ENCODE measurements at places on chromosomes 16 and 17.
A peak's percentile ranks its signal among the peaks of the same experiment; 100 is the strongest.

GRCh38 chr16:80231121-80231520 lies 309.7 kb upstream of the DYNLRB2 start:
- no peak for DNase-seq

DNA sequence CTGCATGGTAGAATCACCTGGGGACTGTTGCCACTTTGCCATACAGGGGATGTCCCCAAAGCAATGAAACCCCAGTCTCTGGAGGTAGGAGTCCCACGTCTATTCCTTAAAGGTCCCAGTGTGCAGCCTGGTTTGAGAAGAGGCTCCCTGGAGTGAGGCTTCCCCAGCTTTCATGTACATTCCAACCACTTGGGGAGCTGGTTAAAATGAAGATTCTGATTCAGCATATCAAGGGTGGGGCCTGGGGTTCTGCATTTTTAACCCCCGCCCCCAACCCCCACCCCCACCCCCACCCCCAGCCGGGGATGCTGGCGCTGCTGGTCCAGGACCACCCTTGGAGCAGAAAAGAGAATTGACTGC lies 241.2 kb downstream of the FOXL1 start:
- DNase-seq = no peak

GRCh38 chr16:69937465-69937951 lies 13.6 kb upstream of the CLEC18A start:
- no peak for DNase-seq

DNA sequence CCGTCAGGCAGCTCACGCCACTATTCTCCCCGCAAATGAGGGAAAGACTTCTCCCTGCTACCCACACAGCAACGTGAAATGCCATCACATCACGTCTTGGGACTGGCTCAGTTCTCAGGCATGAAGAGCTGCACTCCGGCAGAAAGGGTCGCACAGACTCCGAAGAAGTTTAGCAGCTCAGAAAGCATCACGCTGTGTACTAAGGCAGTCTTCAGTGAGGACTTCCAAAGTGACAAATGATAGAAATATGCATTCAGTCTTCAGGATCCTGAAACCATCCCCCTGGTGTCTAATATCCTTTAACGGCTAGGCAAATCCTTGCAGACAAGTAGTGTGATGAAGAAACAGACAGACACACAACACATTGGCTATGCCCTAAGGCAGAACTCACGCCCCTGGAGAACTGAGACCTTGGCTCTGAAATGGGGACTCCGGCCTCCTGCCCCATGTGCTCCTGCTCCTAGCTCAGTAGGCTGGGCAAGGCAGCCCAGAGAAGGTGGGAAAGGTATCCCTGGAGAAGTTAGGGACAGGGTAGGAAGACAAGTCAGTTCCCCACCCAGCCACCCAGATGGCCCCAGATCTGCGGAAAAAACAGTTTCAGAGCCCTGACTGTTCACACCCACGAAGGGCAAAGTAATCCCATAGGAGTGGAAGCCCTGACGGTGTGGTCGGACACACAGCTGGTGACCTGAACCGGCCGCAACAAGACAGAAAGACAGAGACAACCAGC lies 1.6 kb downstream of the XYLT1 start:
- DNase-seq = no peak

GRCh38 chr16:17258848-17259713 lies 211.7 kb downstream of the XYLT1 start:
- no peak for DNase-seq

DNA sequence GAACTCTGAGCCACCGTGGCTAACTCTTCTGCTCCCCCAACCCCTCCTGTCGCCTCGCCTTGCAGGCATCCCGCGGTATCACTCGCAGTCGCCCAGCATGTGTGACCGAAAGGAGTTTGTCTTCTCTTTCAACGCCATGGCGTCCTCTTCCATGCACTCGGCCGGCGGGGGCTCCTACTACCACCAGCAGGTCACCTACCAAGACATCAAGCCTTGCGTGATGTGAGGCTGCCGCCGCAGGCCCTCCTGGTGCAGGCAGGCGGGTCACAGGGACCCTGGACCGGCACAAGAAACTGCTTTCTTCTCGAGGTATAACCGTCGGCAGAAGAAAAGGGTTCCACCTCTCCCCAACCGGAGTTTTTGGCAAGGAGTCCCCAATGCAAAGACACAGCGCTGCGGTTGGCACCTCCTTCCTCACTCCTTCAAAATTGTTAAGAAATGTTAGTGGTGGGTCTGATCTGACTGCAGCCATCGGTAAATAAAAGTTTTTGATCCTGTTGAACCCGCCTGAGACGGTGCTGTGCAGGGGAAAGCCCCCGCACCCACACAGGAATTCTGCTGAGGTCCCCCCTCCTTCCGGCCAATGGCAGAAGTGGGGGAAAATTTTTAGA lies 2.6 kb downstream of the FOXF1 start:
- no peak for DNase-seq

GRCh38 chr16:75764154-75764768 lies 38.0 kb upstream of the CPHXL start:
- peak; percentile 20 for DNase-seq

GRCh38 chr17:57422574-57423164 lies 166.3 kb downstream of the MSI2 start:
- DNase-seq = no peak

DNA sequence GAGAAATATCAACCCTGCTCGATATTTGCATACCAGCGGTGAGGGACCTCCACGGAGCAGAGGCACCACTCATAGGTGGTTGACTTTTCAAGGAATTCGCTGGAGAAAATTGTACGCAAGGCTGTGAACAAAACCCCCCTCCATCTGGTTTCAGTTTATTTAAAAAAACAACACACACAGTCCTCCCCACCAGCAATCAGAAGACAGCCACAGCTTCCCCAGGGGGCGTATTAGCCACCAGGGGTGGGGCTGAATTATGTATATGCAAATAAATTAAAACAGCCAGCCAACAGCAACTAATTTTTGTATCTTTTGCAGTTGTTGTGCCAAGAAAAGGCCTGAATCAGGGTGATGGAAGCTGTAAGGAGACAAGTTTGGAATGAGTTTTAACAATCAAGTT lies 5.9 kb upstream of the HSD11B2 start:
- no peak for DNase-seq
